Right ventricle myocardium inferior (tissue), 1 donor: ENCODE measurements at places on chromosomes 1 and 21.

- no peak for DNase-seq
Observed at GRCh38 chr1:164858096-164858632, 299.2 kb downstream of the PBX1 start.

DNA sequence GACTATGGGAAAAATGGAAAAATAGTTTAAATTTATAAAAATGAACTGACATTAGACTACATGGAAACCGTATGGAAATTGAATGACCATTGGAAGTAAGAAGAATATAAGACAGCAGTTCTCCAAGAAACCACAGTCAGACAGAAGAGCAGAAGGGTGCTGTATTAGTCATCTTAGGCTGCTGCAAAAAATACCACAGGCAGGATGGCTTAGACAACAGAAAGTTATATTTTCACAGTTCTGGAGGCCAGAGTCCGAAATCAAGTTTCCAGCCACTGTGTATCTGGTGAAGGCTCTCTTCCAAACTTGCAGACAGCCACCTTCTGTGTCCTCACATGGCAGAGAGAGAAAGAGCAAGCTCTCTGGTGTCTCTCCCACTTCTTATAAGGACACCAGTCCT, 175.2 kb downstream of the DSCAM start:
- no peak for DNase-seq

DNA sequence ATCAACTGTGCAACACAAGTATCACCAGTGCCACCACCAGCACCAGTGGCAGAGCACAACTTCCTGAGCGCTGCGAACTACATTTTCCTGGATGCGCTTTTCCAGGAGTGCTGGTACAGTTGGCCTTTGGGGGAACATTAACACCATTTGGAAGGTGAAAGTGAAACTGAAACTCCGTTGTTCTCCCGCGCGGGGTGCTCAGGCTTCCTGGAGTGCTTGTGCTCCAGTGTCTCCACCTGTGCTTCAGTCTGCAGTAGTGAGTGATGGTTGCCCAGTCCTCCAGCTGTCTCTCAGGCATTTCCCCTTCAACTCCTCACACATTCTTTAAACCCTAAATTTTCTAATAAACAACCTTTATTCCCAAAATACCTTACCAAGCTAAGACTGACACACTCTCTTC, 187.8 kb downstream of the LRRIQ3 start:
- no peak for DNase-seq

DNA sequence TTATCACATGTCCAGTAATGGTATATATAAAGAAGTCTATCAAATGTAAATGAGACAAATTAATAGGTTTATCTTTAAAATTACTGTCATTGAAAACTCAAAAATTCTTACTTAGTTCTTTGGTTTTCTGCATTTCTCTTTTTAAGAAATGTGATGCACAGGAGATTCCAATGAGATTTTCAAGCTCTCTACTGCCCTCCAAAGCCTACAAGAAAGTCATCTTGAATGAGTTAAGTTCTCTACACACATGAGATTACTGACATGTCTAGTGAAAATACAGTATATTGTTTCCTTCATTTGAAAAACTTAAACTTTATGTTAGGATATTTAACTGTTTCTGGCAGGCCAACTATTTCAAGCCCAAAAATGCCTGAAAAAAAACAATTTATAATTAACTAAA, 68.8 kb downstream of the ITGB3BP start:
- DNase-seq, result no peak

- peak; percentile 30 for DNase-seq
Observed at GRCh38 chr1:201408834-201409200, 9.7 kb upstream of the LAD1 start.

DNA sequence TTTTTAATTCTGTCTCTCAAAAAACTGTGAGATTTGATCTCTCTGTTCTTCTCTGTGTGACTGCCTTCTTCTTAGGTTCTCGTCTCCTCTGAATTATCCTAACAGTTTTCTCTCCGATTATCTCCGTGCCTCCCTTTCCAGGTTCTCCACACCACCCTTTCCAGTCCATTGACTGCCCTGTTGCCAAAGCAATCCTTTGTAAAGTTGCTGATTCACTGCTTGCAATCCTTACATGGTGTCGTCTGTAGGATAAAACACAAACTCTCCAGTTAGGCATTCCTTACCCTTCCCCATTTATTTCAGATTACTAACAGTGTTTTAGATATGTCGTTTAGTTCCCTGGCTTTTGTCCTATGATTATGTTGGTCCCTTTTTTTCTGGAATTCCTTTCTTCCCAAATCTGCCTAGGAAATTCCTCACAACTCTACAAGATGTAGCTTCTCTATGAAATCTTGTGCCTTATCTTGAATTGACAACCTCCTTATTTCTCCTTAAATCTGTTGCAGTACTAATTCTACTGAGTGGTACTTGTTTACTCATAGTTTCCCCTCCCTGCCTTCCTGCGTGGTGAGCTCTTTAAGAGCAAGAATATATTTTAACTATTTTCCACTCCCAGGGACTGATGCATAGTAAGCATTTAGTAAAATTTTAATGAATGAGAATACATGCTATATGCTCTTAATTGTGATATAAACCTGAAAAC, 22.3 kb downstream of the RCOR3 start:
- no peak for DNase-seq

DNA sequence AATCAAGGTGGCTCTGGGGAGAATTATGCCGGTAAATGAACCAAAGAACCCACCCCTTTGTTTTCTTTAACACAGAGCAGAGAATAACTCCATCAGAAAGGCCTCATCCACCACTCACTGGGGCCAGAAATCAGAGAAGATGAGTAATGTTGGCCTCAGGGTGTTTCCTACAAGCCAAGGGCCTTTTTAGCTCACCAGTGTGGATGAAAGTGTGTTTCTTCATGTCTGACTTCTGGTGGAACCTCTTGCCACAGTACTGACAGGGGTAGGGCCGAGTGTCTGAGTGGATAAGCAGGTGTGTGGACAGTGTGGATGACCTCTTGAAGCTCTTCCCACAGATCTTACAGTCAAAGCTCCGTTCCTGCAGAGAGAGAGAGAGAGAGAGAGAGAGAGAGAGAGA, 8.3 kb downstream of the GFI1 start:
- no peak for DNase-seq

GRCh38 chr1:213876531-213876930, 111.2 kb upstream of the PROX1 start:
- no peak for DNase-seq

GRCh38 chr1:19812875-19813642, 2.0 kb downstream of the RNF186 start:
- no peak for DNase-seq

DNA sequence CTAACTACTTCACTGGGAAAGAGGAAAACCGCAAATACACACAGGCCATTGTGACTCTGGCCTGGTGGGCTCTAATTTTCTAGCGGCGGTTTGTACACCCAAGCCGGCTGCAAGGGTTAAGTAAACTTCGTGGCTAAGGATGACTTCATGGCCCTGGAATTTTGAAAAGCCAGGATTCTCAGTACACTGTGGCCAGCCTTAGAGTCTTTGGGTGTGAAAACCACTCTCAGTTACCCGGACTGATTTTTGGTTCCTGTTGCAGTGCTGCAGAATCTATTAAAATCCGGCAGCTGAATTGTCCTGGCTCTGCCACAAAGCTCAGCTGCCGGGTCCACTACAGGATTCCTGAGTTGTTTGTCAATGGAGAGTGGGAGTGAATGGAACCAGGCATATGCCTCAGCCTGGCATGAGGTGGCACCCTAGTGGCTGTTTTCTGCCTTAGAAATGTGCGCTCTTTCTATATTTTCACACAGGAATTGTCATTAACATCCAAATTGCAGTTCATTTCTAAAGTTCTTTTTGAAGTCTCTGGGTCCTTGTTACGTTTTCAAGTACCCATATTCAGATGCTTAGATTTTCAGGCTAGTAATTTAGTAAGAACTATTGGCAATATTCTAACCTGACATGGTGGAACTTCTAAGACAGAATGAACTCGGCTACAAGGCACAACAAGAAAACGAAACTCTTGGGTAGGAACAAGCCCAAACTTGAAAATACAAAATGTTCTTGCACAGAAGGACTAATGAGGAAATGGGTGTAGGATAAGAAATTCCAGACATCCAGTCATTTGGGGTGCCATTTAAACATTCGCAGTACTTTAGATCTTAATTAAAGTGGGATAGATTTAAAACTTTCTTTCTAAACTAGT, 255.9 kb downstream of the NFIA start:
- DNase-seq, result peak; percentile 73

GRCh38 chr1:157291083-157291482, 152.9 kb upstream of the ETV3 start:
- no peak for DNase-seq

GRCh38 chr1:38793299-38793698, 66.3 kb downstream of the RRAGC start:
- DNase-seq, result no peak

GRCh38 chr1:17527036-17527914, 12.2 kb upstream of the ARHGEF10L start:
- DNase-seq, result no peak

DNA sequence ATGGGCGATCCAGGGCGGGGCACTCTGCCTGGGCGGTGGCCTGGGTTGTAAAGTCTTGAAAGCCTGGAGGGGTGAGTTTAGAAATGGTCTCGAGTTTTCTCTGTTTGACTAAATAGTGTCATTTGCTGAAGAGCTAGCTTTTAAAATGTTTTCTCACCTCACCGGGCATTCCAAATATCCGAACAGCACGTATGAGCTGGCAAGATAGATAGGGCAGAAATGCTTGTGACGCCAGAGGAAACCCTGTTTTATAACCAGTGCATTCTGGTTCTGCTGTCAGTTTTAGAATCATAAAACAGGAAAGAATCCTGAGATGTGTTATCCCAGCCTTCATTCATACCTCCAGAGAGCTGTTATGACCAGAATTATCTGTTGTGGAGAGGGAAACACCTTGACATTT, 725 bp downstream of the RTCA start:
- DNase-seq, result no peak

- DNase-seq, result no peak
Observed at GRCh38 chr1:180195401-180195800, 34.7 kb upstream of the LHX4 start.

DNA sequence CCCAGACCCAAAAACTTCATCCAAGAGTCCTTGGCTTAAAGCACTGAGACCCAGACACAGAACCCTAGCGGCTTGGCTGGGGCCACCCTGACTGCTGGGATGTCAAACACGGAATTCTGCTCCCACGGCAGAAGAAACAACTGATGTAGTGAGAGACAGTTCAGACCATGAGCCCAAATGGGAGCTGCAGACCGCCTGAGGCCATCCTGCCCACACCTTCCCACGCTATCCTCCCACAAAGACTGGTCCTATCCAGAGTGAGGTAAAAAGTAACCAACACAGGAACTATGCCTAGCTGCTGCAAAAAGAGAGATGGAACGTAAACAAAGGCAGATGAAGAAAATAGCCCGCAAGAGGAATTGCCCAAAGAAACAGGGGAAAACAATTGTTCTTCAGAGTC, 203.3 kb downstream of the PTPRU start:
- no peak for DNase-seq

GRCh38 chr21:19420565-19420964, 1017.0 kb upstream of the TMPRSS15 start:
- no peak for DNase-seq

DNA sequence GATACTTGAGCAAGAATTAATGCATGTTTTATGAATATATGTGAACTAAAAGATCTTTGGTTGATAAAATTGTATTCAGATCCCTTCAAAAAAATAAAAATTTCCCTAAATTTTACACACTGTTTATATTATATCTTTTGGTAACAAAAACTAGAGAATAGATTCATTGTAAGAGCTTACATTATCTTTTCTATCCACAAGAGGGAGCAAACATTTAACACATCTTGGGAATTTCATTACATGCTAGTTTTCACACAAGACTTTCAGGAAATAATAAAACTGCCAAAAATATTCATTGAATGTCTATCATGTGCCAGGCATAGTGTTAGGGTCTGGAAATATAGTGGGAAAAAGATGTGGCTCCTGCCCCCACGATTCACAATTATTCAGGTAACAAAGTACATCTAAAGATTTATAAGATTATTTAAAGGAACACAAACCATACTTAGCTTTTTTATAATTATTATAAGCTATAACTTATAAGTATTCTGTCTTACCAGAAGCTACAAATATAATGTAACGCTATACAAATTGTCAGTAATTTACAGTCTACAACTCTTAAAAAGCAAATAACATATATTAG, 30.6 kb downstream of the FAF1 start:
- DNase-seq, result no peak

DNA sequence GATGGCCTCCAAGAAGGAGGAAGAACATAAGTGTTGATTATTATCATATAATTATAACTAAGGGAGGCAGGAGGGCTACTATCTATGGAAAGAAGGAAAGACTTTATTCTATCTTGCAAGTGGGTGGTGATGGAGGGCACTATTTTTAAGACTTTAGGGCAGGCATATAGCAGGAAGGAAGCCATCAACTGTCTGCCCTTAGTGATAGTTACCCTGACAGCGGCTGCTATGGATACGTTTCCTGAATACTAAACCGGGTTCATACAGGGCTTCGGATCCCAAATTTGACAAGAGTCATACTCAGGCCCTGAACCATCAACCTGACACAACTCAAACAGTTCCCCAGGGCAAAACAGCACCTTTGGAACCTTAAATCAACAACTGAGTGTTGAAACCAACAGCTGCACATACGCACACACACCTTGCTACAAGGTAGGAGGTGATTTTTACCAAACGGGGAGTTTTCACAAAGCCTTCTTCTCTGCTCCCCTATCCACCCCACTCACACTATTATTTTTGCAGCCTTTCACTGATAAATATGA, 397.2 kb downstream of the OMA1 start:
- no peak for DNase-seq

- no peak for DNase-seq
Observed at GRCh38 chr21:33578959-33579542, 9.4 kb downstream of the DONSON start.

DNA sequence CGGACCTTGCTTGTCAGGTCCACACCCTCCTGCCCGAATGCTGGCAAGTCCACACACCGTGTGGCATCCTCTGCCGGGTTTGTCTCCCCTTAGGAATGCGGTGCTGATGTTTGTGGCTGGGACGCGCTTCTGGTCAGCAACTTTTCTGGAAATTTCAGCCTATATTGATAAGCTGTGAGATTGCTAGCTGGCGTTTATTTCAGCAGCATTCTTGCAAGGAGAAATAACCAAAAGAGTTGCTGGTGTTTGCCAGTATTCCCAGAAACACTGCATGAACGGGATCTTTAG, 601 bp downstream of the CEPT1 start:
- DNase-seq, result no peak

DNA sequence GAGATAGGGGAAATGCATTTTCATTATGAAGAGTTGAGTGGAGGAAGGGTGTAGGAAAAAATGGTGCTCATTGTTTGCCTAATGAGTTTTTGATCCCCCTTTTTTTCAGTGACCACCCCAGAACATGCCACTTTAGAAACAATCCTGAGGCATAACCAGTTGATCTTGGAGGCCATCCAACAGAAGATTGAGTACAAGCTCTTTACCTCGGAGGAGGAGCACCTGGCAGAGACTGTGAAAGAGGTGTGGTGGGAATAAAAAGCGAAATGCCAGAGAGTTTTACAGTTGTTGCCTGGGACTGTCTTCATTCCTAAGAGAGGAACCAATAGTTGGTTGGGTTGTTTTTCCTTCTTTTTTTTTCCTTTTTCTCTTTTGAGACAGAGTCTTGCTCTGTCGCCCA, 54.3 kb upstream of the EPHA8 start:
- DNase-seq, result no peak

- DNase-seq, result no peak
Observed at GRCh38 chr1:168897249-168897648, 168.2 kb upstream of the DPT start.
